IMR-90 (cell line): ENCODE measurements at places on chromosomes 1 and 21. TPM values are rescaled to one million over a fixed set of nuclear protein-coding genes. Genes with fewer than 3 reads are reported as not detected.

WNT4 gene
- total RNA-seq = not detected in 2 replicates

C1orf94 gene
- total RNA-seq = not detected in 2 replicates

ZNF593OS gene
- total RNA-seq = not detected in 2 replicates

- no peak for DNase-seq
Observed at GRCh38 chr1:2086446-2087078, 36.4 kb downstream of the PRKCZ start.

DNA sequence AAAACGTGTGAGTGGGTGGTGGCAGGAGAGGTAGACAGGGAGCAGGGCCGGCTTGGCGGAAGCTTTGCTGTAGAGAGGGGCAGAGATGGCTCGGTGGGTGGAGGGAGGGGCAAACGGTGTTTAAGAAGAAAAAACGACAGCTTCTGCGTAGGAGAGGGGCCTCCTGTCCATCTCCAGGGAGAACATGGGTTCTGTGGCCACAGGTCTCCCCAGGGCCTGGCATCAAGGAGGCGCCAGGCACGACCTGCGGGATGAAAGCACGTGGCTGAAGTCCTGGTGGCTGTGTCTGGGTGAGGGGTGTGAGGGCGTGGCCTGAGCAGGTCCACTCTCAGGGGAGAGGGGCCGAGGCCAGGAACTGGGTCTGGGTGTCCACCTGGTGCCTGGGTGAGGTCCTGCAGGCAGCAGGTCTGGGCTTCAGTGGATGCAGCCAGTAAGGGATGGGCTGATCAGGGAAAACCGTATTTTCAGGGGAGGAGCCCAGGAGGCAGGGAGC lies 940 bp upstream of the PRKCZ start:
- DNase-seq = no peak

DNA sequence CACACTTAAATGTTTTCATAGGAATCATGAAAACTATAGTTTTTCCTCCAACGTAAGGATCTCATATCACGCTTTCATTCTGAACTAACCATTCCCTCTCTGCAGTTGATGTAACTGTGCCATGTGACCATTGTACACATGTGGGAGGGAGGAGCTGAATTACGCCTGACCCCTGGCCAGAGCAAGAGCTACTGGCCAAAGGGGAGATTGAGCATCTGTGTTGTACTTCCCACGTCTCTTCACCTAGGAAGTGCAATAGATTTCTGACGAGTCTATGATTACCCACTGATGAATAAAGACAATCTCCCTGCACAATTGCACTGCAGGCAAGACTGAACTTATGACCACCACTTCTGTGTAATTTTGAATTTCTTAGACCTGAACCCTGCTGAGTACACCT lies 24.0 kb downstream of the PTPRC start:
- DNase-seq = no peak
